A549 (cell line): ENCODE measurements at places on chromosomes 2 and 18.

- peak; percentile 33 for DNase-seq
Measured at GRCh38 chr2:193963472-193964119, 1693.4 kb upstream of the SLC39A10 start.

DNA sequence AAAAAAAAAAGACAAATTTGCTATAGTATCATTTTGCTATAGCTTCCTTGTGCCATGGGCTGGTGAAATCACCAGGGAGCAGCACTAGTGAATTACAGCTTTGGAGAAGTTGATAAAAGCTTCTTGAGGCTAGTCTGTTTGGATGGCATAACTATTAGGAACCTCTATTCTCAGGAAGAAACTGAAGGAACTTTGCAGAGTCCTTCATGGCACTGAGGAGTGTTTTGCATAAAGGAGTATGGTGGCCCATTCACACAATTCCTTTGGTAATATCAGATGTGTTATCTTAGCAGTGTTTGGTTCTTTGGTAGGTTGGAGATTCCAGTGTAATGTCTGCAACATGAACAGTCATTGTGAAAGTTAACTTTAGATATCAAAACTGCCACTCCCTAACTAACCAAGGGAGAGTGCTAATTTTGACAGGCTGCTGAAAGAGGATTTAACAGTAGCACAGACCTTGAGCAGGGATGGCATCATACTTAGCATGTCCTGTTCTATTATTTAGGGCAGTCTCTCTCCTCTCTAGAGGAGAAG is 76.6 kb upstream of the ZFP36L2 start:
- DNase-seq: no peak

- no peak for DNase-seq
Measured at GRCh38 chr2:41716497-41716896, 331.3 kb upstream of the PKDCC start.

GRCh38 chr2:126882181-126882580 is 16.5 kb upstream of the TEX51 start:
- no peak for DNase-seq

DNA sequence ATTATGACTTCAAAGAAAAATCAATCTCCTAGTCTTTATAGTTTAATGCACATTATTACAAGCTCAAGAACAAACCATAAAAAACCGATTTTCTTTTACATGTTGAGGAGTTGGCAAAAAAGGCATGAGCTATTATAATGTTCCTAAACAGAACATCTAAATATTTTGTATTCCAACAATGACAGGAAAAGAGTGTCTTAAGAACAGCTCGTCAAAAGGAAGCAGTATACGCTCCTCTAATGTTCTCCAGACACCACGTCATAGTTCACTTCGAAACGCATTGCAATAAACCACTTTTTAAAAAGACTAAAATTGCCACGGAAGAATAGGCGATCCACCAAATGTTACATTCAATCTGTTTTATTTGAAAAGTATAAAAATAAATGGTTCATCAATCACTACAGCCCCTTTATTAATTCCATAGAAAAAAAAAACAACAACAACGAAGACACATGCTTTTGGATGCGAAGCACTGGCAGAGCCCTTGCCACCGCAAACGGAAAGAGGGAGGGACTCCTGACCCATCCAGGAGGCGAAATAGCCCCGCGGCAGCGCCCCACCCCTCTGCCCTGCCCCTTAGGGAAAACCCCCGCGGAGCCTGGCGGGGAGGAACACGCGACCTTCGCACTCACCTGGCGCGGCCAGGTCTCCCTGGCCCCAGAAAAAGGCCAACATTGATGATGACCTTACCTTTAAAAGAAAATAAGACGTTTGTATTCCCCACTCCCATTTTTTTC is 45.8 kb downstream of the MBP start:
- no peak for DNase-seq

GRCh38 chr18:51778115-51778514 is 561.9 kb upstream of the DCC start:
- no peak for DNase-seq

GRCh38 chr18:25457126-25457525 is 105.2 kb upstream of the ZNF521 start:
- no peak for DNase-seq

DNA sequence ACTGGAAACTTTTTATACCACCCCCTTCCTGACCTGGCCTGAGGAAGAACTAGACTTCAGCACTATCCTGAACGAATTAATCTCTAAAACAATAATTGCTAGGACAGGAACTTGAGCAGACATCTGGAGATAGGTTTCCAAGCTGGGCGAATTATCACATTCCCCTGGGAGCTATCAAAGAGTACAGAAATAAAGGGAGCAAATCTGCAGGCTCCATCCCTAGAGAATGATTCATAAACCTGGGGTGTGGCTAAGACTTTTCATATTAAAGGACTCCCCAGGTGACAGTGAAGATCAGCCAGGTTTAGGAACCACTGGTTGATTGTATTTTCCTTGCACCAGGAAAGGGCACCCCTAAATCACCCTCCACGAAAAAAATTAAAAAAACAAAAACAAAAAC is 105.6 kb upstream of the NOL4 start:
- DNase-seq: no peak

- DNase-seq: peak; percentile 90
Measured at GRCh38 chr18:79245517-79246001, 150.2 kb upstream of the NFATC1 start.

- DNase-seq: no peak
Measured at GRCh38 chr2:218716070-218716469, 5.4 kb downstream of the TTLL4 start.

GRCh38 chr2:96575785-96576456 is 39.4 kb downstream of the ARID5A start:
- DNase-seq: no peak

- no peak for DNase-seq
Measured at GRCh38 chr18:11728249-11728648, 39.2 kb downstream of the GNAL start.

DNA sequence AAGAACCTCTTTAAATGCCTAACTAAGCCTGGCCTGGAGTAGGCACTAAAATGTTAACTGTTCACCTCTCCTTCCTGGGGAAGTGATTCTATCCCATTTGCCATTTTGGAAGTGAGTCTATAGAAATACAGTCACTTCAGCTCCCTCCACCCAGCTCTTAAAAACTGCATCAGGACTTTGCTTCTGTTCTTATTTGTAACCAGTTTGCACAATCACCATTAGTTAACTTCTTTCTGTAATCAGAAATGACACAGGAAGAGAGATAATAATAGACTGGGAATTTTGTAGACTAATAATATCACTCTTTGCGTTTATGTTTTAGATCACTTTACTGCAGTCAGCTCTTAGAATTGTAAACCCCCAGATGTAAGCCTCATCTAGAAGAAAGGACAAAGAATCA is 16.0 kb upstream of the MARCO start:
- no peak for DNase-seq

- no peak for DNase-seq
Measured at GRCh38 chr2:186327251-186327868, 158.7 kb upstream of the ZC3H15 start.

DNA sequence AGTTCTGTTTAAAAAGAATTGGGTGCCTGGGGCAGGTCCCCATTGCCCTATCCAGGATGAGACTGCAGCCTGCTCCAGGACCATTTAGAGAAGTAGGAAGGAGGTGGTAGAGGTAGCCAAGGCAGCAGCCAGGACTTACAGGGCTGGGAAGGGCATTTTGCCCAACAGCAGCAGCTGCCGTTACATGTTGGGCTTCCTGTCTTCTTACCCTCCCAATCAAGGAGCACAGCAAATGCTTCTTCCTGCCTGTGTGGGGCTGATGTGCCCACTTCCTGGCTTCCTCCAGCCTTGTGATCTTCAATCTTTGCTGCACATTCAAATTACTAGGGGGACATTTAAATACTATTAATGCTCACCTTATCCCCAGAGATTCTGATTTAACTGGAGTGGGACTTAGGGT is 112.0 kb downstream of the QPCT start:
- no peak for DNase-seq

DNA sequence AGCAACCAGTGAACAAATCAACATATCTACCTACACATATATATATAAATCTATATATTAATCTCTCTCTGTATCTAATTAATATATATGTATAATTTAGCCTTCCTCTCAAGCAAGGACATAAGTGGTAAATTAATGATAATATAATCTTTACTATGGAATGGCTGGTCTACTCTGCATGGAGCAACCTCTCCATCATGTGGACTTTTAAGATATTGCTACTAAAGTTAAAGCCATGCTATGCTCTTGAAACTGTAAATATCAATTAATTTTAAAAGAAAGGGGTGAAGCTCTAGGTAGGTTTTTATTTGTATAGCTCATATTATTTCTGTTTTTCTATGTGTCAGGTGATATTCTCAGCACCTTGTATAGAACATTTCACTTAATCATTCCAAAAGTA is 147.0 kb downstream of the PPP1R1C start:
- no peak for DNase-seq

- peak; percentile 93 for DNase-seq
Measured at GRCh38 chr2:85418132-85419008, at the start of gene SH2D6. TSS of gene SH2D6 (plus strand) at chr2:85418714. CDS start at chr2:85429466, 10,752 bp downstream.

DNA sequence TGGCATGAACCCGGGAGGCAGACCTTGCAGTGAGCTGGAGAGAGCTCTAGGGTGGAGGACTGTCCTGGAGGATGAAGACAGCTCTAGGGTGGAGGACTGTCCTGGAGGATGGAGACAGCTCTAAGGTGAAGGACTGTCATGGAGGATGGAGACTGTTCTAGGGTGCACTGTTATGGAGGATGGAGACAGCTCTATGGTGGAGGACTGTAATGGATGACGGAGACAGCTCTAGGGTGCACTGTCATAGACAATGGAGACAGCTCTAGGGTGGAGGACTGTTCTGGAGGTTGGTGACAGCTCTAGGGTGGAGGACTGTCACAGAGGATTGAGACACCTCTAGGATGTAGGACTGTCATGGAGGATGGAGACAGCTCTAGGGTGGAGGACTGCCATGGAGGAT is 21.1 kb upstream of the KCNG2 start:
- no peak for DNase-seq

- DNase-seq: no peak
Measured at GRCh38 chr18:26207937-26208336, 18.3 kb upstream of the TAF4B start.

DNA sequence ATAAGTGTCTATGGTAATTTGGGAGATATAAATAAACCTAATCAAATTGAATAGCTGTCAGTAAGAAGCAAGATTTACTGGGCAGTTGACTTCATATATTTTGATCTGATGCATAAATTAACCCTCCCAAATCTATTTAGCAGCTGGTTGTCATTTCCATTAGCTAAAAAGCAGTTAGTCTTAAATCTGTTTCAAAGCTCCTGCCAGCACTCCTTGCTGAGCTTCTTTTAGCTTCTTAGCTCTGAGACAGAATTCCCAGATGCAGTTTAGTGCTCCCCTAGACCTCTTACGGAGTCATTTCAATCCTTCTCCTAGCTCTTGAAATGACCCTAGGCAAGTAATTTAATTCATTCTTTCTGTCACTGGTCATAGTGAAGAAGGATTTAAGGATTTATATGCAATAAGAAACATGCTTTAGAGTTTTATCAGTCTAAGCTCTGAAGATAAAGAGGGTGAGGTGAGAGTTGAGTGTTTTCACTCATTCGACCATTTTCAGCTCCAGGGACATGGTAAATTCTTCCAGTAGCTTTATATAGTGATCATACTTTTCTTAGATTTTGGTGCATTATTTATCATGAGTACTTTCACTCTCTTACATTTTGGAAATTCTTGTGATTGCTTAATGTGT is 98.9 kb downstream of the PHLPP1 start:
- DNase-seq: no peak

DNA sequence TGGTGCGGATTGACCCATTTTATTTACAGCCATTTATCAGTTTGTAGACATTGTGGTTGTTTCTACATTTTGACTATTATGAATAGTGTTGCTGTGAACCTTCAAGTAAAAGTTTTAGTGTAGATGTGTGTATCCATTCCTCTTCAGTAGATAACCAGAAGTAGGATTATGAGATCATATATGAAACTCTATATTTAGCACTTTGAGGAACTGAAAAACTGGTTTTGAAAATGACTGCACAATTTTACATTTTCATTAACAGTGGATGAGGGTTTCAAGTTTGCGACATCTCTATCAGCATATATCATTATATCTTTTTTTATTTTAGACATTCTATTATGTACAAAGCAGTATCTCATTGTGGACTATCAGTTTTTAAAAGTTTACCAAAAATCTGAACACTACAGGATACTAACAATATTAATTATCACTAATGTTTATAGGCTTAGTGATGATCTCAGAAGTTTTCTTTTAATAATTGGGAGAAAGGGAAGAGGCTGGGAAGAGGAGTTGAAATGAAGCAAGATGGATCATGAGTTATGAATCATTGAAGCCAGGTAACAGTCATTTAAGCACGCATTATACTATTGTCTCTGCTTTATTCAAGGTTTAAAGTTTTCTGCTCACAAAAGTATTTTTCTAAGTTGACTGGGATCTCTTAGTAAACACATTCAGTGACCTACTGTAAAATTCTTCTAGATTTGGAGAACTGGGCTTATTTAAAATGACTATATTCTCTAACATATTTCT is 329.0 kb upstream of the LRATD1 start:
- DNase-seq: no peak

GRCh38 chr2:86788881-86789686 is 1.6 kb downstream of the CD8A start:
- DNase-seq: no peak

GRCh38 chr2:217017456-217018252 is 157.8 kb upstream of the TNP1 start:
- DNase-seq: no peak
